GDM1 (cell line): ENCODE measurements at places on chromosomes 11 and 22.

DNA sequence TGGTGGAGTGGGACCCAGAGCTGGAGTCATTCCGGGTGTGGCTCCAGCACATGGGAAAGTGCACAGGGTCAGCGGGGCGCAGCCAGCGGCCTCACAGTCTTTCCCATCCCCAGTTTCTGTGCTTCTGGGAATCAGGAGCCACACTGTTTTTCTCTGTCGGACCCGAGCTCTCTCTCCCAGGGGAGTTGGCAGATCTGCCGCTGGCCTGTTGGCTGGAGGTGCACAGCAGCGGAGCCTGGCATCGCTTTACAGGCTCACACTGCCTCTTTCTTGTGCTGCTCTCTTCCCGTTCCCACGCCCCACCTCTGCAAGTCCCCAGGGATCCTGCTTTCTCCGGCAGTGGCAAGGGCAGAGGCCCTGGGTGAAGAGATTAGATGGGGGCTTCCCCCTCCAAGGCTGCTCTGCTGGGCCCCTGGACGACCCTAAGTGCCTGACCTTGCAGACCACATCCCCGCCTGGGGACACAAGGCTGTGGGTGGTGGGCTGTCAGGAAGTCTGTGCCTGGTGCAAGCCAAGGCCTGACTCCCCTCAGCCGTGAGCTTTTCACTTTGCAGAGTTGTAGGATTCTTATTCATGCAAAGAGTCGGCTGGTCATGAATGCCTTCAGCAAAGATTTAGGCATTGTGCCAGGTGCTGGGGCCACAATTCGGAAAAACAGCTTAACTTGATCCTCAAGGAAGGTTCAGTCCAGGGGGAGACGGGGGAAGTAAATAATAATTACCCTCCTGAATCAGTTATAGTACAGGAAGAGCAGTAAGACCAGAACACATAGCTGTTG lies 116.3 kb downstream of the TIMP3 start:
- DNase-seq = no peak

DNA sequence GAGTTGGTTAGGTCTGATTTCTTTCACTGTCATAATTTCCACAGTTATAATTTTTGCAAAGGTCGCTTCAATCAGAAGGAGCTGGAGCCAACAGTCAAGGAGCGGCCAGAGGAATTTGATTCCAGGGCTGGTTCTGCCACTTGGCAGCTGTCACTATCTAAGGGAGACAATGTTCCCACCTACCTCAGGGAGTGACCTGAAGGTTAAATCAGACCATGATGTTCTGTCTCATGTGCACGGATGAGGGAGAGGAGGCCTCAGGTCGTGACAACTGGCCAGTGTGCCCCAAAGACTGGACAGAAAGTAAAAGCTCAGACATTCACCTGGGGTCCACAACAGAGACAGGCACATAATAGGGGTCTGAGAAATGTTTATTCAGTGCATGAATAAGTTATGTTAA lies 7.6 kb downstream of the MRGPRD start:
- DNase-seq = no peak

GRCh38 chr22:48633996-48634836 lies 1193.5 kb downstream of the BRD1 start:
- DNase-seq = no peak

DNA sequence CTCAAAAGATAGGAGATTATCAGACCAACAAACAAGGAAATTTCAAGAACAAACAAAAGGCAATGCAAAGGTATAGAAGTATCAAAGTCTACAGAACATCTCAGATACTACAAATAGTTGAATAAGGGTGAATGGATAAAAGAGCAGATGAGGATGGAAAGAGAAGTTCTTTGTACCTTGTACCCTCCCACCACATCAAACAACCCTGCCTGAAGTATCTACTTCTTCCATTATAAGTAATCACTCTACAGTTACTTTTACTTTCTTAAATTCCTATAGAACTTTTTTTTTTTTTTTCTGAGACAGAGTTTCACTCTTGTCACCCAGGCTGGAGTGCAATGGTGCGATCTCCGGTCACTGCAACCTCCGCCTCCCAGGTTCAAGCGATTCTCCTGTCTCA lies 35.1 kb downstream of the MTMR2 start:
- no peak for DNase-seq

DNA sequence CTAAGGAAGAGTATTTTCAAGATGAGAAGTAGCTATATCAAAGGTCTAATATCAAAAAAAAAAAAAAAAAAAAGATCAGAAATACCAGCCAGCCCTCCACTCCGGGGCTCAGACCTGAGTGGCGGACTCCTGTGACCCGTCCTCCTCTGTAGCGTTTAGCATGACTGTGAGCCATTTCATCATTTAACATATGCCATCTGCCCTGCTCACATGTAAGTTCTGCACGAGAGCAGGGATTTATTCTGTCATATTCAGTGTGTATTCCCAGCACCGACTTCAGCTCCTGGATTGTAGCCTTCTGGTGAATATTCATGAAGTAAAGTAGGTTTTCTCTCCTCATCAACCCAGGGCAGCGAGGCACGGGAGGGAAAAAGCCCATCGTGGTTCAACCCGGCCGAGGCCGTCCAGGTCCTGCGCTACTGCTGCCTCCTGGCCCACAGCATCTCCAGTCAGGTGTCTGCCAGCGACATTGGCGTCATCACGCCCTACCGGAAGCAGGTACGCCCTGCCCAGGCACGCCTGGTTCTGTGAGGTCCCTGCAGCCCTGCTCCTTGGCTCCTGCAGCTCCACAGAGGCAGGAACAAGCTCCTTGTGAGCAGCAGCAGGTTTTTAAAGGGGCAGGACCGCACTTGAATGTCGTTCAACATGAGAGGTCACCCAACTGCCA lies 12.7 kb upstream of the PANX2 start:
- DNase-seq = no peak

GRCh38 chr11:118139578-118139977 lies 13.0 kb downstream of the SCN4B start:
- DNase-seq = no peak

DNA sequence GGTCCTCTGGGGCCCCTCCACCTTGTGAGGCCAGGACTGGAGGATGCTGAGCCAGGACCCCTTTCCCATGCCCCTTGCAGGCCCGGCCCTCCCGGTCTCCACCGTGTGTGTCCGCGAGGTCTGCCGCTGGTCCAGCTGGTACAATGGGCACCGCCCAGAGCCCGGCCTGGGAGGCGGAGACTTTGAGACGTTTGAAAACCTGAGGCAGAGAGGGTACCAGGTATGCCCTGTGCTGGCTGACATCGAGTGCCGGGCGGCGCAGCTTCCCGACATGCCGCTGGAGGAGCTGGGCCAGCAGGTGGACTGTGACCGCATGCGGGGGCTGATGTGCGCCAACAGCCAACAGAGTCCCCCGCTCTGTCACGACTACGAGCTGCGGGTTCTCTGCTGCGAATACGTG lies 17.9 kb downstream of the MUC5B start:
- no peak for DNase-seq
